ENCODE measurements at places on chromosomes 5 and 9. TPM values are rescaled to one million over a fixed set of nuclear protein-coding genes. Genes with fewer than 3 reads are reported as not detected.

Gene PRLR
- 1.8 TPM for total RNA-seq

Gene IFNA21
- not detected for total RNA-seq

DNA sequence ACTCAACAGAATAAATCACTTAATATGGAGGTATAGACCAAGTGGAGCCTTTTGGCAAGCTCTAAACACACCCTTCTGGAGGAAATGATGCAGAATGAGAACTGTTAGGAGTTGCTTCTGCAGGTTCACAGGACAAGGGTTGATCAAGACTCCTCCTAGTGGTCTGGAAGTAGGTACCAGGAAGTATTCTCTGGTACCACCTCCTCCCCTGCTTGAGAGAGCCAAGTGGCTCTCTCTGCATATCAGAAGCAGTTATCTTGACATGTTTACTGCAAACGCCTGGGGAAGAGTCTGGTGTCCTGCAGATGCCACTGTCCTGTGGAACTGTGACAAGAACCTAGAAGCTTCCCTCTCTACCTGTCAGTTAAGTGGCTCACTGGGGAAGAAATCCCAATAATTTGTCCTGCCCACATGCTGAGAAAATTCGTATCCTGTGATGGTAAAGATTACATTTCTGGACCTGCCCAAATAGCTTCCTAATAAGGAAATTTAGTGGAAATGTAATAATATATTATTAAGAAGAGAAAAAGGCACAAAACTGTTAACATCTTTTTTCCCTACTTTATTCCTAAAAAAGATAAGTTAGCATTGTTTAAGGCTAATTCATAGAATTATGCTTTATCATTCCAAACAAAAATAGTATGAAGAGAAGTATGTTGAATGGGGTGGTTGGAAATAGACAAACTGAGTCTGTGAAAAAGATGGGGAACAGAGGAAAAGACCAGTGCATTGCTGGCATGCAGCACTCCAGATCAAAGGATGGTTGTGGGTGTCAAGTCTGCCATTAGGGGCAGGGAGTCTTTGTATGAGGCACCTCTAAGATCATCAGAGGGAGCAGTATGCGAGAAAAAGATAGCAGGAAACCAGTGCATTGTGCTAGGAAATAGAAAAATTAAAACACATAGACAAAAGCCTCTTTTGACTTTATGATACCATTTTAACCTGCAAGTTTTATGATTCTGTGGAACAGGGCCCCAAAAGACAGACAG lies 118.8 kb downstream of the CDC42SE2 start:
- no peak for DNase-seq

GRCh38 chr5:129943936-129944335 lies 39.7 kb downstream of the CHSY3 start:
- no peak for DNase-seq

- no peak for DNase-seq
These were observed 15.0 kb upstream of the FBP1 start for GRCh38 chr9:94654165-94654894.

GRCh38 chr5:37786862-37787519 lies 52.9 kb downstream of the GDNF start:
- DNase-seq, result no peak

GRCh38 chr5:102216678-102217077 lies 79.4 kb downstream of the SLCO4C1 start:
- DNase-seq, result no peak

- DNase-seq, result no peak
These were observed 355.9 kb upstream of the TLE4 start for GRCh38 chr9:79215821-79216220.

DNA sequence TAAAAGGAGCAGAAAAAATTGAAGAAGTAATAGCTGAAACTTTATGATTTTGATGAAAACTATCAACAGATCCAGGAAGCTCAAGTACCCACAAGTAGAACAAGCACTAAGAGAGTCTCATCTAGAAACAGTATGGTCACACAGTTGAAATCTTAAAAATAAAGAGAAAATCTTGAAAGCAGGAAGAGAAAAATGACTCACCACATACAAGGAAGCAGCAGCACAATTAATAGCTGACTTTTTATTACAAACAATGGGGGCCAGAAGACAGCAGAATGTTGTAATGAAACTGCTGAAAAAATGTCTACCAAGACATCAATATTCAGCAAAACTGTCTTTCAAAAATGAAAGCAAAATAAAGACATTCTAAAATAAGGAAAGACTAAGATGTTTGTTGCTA lies 1108.3 kb upstream of the DMAC1 start:
- DNase-seq, result no peak

DNA sequence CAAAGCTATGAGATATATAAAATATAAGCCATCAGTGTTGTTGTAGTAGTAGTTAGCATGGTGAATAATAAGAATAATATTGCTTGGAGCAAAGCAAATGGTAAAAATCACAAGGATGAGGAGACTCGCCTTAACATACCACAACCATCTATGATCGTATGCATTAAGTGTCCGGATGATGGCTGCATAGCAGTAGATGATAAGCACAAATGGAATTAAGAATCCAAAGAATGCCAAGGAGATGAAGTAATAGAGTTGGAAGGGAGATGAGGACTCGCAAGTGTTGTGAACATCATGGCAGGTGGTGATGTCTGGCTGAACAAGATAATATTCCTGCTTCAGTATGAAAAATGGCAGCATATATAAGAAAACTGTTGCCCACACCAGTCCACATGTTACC lies 5.5 kb downstream of the F2RL2 start:
- DNase-seq, result no peak

- DNase-seq, result peak; percentile 74
These were observed 13.0 kb downstream of the CXXC5 start for GRCh38 chr5:139660923-139661814.

GRCh38 chr5:39283231-39283818 lies 64.0 kb upstream of the FYB1 start:
- peak; percentile 61 for DNase-seq

All from kidney epithelial cell (primary cell).